ENCODE measurements at places on chromosomes 13 and 19. TPM values are rescaled to one million over a fixed set of nuclear protein-coding genes. Genes with fewer than 3 reads are reported as not detected.
A peak's percentile ranks its signal among the peaks of the same experiment; 100 is the strongest.

DNA sequence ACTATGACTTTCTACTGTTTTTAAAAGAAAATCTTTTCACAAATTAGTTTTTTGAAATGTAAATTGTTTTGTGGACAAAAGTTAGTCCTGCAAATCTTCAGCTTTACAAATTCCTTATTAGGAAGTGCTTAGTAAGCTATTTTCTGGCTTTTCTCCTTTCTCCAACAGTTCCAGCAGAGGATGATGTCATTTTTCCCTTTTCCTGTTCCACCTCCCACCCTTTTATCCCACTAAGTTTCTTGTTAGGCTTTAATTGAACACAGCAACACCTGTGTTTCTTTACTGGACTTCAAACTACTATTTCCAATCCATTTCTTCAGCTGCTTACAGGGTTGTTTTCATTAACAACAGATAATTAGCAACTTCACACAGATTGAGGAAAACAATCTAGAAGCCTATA is 389.2 kb downstream of the NDFIP2 start:
- DNase-seq = no peak
- no peaks in the 10 kb centered on the region for H3K36me3 ChIP-seq
- no peak overlapping the region for H3K27ac ChIP-seq
- no peaks in the 10 kb centered on the region for H3K4me1 ChIP-seq
- H3K4me3 ChIP-seq = no peak overlapping the region
- no peaks in the 10 kb centered on the region for H3K27me3 ChIP-seq

- peak overlapping the region; percentile 68 for H3K27ac ChIP-seq
- H3K4me3 ChIP-seq = peak overlapping the region; percentile 25
- peak; percentile 69 for DNase-seq
- H3K36me3 ChIP-seq = no peaks in the 10 kb centered on the region
- H3K4me1 ChIP-seq = no peaks in the 10 kb centered on the region
Observed at GRCh38 chr13:111202745-111203144, 87.6 kb downstream of the ARHGEF7 start.

DNA sequence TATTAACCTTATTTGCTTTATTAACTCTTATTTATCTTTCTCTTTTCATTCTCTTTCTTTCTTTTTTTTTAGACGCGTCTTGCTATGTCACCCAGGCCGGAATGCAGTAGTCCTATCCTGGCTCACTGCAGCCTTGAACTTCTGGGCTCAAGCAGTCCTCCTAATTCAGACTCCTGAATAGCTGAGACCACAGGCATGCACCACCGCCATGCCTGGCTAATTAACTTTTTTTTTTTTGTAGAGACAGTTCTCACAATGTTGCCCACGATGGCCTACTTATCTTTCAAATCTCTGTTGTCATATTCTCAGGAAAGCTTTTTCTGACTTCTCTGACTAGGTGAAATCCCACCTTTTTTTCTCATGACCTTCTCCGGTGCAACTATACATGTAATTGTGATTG is 7.8 kb upstream of the SPRY2 start:
- H3K27ac ChIP-seq = no peak overlapping the region
- H3K4me3 ChIP-seq = no peak overlapping the region
- no peaks in the 10 kb centered on the region for H3K36me3 ChIP-seq
- H3K4me1 ChIP-seq = no peaks in the 10 kb centered on the region
- no peak for DNase-seq
- no peaks in the 10 kb centered on the region for H3K27me3 ChIP-seq

GRCh38 chr13:89746554-89746953 is 1600.9 kb upstream of the MIR17HG start:
- no peak for DNase-seq
- no peaks in the 10 kb centered on the region for H3K27me3 ChIP-seq
- H3K4me3 ChIP-seq = no peak overlapping the region
- H3K4me1 ChIP-seq = no peaks in the 10 kb centered on the region
- no peaks in the 10 kb centered on the region for H3K36me3 ChIP-seq
- H3K27ac ChIP-seq = no peak overlapping the region

DNA sequence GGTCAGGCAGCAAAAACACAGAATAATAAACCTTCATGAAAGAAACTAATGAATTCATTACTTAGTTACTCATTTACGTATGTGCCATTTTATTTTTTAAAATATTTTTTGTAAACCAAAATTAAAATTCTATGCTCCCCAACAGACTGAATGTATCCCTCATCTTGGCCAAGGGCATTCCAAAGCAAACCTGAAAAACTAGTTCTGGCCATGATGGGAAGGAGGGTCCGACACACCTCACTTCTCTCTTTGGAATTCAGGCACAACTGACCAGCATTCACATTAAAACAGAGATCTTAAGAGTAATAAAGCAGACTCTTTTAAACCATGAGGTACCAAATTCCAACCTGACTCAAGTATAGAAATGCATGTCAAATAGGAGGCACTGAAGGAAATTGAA is 1576.9 kb upstream of the SPRY2 start:
- no peak for DNase-seq
- no peaks in the 10 kb centered on the region for H3K36me3 ChIP-seq
- no peaks in the 10 kb centered on the region for H3K4me1 ChIP-seq

GRCh38 chr13:100493418-100493817 is 95.2 kb downstream of the GGACT start:
- H3K27me3 ChIP-seq = no peaks in the 10 kb centered on the region
- H3K36me3 ChIP-seq = no peaks in the 10 kb centered on the region
- no peak overlapping the region for H3K27ac ChIP-seq
- no peaks in the 10 kb centered on the region for H3K4me1 ChIP-seq
- no peak overlapping the region for H3K4me3 ChIP-seq
- DNase-seq = no peak

DNA sequence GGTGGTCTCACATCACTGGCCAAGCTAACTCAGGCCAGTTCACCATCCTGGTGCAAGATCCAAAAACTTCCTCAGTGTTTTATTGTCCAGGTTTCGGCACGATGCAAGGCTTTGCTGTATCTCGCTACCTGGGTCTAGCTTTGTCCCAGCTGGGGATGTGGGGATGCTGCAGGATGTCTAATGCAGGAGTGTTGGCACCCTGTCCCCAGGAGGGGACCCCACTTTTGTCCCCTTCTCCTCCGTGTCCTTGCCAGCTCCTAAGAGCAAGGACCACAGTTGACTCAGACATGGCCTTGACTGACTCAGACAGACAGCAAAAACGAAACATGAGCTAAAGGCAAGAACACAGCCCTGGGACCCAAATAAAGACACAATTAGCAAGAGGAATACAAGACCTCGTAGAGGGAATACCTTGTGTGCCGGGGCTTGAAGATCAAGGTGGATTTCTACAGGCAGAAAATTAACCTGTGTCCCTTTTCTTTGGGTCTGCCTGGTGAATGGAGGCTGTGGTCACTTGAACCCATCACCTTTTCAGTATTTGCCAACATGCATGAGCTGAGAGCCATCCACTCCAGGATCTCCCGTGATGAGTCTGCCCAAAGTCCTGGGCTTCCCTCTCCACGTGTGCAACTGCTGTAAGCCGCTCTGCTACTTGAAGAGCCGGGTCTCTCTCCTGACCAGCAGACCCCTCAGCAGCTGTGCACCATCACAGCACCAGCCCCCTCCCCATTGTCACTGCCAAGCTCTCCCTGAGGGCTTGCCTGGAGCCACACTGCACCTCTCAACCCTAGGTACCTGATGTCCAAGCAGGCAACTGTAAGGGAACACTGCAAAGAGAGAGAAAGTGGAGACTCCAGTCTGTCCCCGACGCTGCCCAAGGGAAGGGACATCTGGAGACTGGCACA is 149.5 kb upstream of the ZNF507 start:
- DNase-seq = no peak
- no peaks in the 10 kb centered on the region for H3K27me3 ChIP-seq
- no peaks in the 10 kb centered on the region for H3K36me3 ChIP-seq
- no peak overlapping the region for H3K27ac ChIP-seq

- H3K36me3 ChIP-seq = no peaks in the 10 kb centered on the region
- DNase-seq = no peak
- H3K27ac ChIP-seq = no peak overlapping the region
- no peak overlapping the region for H3K4me3 ChIP-seq
- H3K27me3 ChIP-seq = no peaks in the 10 kb centered on the region
- H3K4me1 ChIP-seq = no peaks in the 10 kb centered on the region
Observed at GRCh38 chr13:85508683-85509329, 290.4 kb downstream of the SLITRK6 start.

- no peaks in the 10 kb centered on the region for H3K27me3 ChIP-seq
- no peak overlapping the region for H3K27ac ChIP-seq
- DNase-seq = no peak
Observed at GRCh38 chr13:25186187-25186586, 14.1 kb upstream of the AMER2 start.

GRCh38 chr19:46615966-46616365 is 8.9 kb downstream of the PTGIR start:
- H3K36me3 ChIP-seq = no peaks in the 10 kb centered on the region
- no peak overlapping the region for H3K4me3 ChIP-seq
- DNase-seq = no peak
- H3K4me1 ChIP-seq = no peaks in the 10 kb centered on the region
- H3K27ac ChIP-seq = no peak overlapping the region
- no peaks in the 10 kb centered on the region for H3K27me3 ChIP-seq

- H3K4me3 ChIP-seq = no peak overlapping the region
- H3K27ac ChIP-seq = no peak overlapping the region
- no peaks in the 10 kb centered on the region for H3K36me3 ChIP-seq
Observed at GRCh38 chr13:76939215-76939614, 9.1 kb upstream of the ACOD1 start.

- no peak for DNase-seq
- no peaks in the 10 kb centered on the region for H3K27me3 ChIP-seq
- H3K36me3 ChIP-seq = no peaks in the 10 kb centered on the region
- no peak overlapping the region for H3K27ac ChIP-seq
Observed at GRCh38 chr13:106110241-106110855, 425.1 kb downstream of the EFNB2 start.

GRCh38 chr13:77789376-77789775 is 91.9 kb downstream of the SLAIN1 start:
- no peak overlapping the region for H3K27ac ChIP-seq
- H3K4me1 ChIP-seq = no peaks in the 10 kb centered on the region
- no peaks in the 10 kb centered on the region for H3K36me3 ChIP-seq
- no peak overlapping the region for H3K4me3 ChIP-seq

GRCh38 chr13:94641409-94641941 is 39.8 kb downstream of the GPR180 start:
- no peaks in the 10 kb centered on the region for H3K36me3 ChIP-seq
- no peak for DNase-seq
- no peaks in the 10 kb centered on the region for H3K4me1 ChIP-seq
- H3K27me3 ChIP-seq = no peaks in the 10 kb centered on the region

DNA sequence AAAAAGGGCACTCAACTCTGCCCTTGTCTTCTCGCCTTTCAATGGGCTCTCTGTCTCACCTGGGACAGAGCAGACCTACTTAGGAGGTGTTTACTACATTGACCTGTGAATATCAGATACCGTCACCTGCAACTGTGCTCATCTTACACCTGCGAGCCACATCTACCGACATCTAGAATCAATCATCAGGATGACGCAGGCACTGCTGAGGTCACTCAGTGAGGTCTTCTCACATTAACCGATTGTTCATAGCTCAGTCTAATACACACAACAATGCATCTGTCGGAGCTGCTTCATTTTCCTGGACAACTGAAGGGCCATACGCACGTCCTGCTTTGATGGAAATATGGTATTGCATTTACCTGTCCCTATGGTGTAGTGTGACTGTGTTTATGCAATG is 211.9 kb downstream of the FGF9 start:
- DNase-seq = no peak
- no peaks in the 10 kb centered on the region for H3K27me3 ChIP-seq
- H3K27ac ChIP-seq = no peak overlapping the region
- H3K36me3 ChIP-seq = no peaks in the 10 kb centered on the region
- H3K4me1 ChIP-seq = no peaks in the 10 kb centered on the region

The OR4F17 gene
- total RNA-seq = not detected

The CEACAM18 gene
- not detected for total RNA-seq

The TRPM4 gene
- 22.8 TPM for total RNA-seq

The DAND5 gene
- 10.7 TPM for total RNA-seq

The TMEM59L gene
- total RNA-seq = 2.2 TPM

The SIGLECL1 gene
- not detected for total RNA-seq

The CERS1 gene
- 0.79 TPM for total RNA-seq

The RFX1 gene
- 5.2 TPM for total RNA-seq

The KCTD4 gene
- not detected for total RNA-seq

The ERFL gene
- total RNA-seq = not detected

The SGCG gene
- total RNA-seq = 123 TPM

The BRSK1 gene
- 5.6 TPM for total RNA-seq
